Caki2 (cell line): ENCODE measurements at places on chromosomes 7 and 10. TPM values are rescaled to one million over a fixed set of nuclear protein-coding genes. Genes with fewer than 3 reads are reported as not detected.

Gene SH3PXD2A
- 2.8 and 3.1 TPM in 2 replicates for total RNA-seq

Gene DENND2A
- total RNA-seq = 0.34 and 0.75 TPM in 2 replicates

Gene GBX1
- total RNA-seq = not detected in 2 replicates

Gene ATOH7
- not detected in 2 replicates for total RNA-seq

Gene NCF1
- total RNA-seq = not detected in 2 replicates

Gene ECD
- 44.6 and 45.7 TPM in 2 replicates for total RNA-seq

Gene PILRA
- 0.41 and 0.91 TPM in 2 replicates for total RNA-seq

Gene SPDYE2B
- total RNA-seq = not detected in 2 replicates

Gene CADPS2
- total RNA-seq = 6.5 and 8.6 TPM in 2 replicates

Gene GRID2IP
- total RNA-seq = not detected in 2 replicates

Gene FAM185A
- 4.3 and 5.0 TPM in 2 replicates for total RNA-seq

Gene IRF5
- total RNA-seq = 73.4 and 92.1 TPM in 2 replicates

Gene CHRM2
- not detected in 2 replicates for total RNA-seq

Gene FAM25G
- not detected in 2 replicates for total RNA-seq

Gene FXYD4
- not detected in 2 replicates for total RNA-seq

Gene SNX13
- 9.8 and 31.9 TPM in 2 replicates for total RNA-seq

Gene MRLN
- not detected in 2 replicates for total RNA-seq

DNA sequence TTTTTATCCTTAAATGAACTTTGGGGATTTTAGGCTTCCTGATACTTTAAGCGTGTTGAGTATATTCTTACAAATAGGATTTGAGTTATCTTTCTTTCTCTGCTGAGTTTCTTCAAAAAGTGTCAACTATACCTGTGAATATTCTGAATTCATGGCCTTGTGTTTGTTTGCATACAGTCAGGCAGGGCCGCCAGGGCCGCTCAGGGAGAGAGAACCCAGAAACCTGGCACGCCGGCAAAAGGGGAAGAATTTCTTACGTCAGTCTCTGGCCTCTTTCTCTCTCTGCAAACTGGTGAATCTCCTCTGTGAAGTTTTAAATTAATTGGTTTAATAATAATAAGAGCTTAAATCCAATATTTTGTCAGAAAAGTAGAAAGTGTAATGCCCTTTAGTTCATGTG lies 29.3 kb upstream of the BNIP3 start:
- no peak for DNase-seq

DNA sequence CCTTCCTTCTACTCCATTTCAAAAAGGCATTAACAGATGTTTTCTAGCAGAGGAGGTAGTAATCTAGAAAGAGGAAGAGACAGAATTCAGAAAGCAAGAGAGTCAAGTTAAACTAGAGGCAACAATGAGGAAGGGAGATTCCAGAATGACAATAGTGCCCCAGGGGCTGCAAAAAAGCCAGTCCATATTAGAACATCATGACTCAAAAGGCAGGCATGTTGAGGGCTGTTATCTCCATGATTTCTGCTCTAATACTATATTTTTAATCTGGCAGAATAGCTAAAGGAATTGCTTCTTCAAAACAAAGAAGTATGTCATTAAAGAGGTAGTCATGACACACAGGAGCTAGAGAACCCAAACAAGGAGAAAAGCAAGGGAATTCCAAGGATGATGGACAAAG lies 599.6 kb downstream of the INHBA start:
- no peak for DNase-seq

DNA sequence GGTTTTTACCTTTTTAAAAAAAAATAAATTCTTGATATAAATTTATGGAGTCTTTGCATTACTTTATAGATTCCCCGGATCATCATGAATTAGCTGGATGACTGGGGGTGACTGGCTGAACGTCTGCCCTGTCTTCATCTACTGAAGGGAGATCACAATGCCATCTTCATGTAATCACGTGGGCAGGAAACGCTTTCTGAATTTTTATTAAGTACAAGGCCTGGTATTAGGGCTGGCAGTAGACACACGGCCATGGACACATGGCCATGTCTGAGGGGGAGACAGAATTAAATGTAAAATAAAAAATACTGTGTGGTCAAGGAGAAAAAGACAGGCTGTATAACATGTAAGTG lies 111.2 kb downstream of the VIPR2 start:
- no peak for DNase-seq

DNA sequence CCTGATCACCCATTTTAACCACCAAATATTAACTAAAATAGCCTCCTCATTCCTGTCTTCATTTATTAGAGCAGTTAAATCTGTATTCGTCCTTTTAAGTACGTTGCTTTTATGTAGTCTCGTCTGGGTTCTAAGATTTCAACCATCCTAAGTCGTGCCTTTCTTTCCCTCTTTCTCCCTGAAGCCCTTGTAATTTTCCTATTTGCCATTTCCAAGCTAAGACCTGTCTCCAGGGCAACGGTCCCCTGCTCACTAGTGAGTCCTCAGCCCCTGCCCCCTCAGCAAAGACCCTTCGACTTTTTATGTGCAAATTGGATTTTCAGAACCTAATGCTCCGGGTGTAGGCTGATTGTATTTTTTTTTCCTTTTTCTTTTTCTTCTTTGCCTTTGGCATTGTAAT lies 16.1 kb upstream of the MEST start:
- DNase-seq = no peak

DNA sequence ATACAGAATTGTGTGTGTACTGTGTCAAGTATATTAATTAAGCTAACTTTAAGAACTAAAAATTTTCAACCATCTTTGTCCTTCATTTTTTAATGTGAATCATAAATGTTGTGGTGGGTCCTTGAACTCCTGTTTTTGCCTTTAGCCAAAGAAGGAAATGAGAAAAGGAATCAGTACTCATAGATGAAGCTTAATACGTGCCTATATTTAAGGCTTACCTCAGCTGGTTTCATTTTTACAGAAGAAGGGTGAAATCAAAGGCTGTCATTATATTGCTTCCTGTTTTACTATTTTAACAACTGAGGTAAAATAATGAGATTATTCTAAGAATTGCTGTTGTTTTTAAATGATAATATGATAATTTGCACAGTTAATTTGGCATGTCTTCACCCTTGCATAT lies 6.3 kb upstream of the SNX13 start:
- no peak for DNase-seq

- DNase-seq = no peak
Measured at GRCh38 chr7:87878208-87878735, 2.0 kb downstream of the DBF4 start.

DNA sequence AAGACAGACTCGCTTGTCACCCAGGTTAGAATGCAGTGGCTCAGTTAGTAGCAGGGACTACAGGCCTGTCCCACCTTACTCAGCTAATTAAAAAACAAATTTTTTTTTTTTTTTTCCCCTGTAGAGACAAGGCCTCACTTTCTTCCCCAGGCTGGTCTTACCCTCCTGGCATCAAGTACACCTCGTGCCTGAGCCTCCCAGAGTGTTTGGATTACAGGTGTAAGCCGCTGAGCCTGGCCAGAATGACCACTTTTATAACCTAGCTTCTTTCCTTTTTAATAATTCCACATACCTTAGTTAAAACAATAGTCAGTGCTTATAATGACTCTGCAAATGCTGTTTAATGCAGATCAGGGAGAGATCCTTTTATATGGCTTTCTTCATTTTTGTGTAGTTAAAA lies 31.3 kb downstream of the RSBN1L start:
- no peak for DNase-seq

DNA sequence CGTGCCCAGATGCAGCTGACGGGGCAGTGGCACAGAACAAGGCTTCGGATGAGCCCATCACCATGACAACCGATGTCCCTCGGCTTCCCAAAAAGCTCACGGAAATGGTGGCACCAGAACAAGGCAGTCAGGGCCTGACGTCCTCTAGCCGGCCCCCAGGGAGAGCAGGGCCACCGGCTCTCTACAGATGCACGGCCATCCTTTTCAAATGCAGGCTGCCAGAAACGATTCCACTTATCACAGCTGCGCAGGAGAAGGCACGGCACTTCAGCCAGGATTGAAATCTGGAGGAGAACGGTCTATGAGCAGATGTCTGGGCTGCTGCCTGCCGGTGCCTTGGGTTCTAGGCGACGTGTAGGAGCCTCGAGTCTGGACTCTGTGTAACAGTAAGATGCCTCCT lies 223.8 kb downstream of the ZMYND11 start:
- DNase-seq = no peak

DNA sequence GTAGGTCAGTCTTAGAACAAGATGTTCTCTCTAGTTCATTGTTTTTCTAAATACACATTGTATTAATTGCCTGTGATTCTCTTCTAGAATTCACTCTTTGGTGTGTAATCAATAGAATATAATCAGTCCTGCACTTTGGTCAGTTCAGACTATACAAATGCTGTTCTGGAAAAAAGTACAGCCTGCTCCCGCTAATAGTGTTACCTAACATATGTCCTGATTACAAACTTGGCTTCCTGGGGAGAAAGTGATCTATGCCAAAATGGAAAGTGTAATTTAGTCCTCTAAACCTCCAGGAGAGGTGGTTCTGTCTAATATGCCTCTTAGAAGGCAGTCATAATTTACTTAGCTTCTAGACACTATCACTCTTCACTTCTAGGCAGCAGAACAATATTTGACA lies 215.5 kb downstream of the SEMA3D start:
- no peak for DNase-seq

- no peak for DNase-seq
Measured at GRCh38 chr7:32574626-32575025, 79.3 kb downstream of the AVL9 start.

DNA sequence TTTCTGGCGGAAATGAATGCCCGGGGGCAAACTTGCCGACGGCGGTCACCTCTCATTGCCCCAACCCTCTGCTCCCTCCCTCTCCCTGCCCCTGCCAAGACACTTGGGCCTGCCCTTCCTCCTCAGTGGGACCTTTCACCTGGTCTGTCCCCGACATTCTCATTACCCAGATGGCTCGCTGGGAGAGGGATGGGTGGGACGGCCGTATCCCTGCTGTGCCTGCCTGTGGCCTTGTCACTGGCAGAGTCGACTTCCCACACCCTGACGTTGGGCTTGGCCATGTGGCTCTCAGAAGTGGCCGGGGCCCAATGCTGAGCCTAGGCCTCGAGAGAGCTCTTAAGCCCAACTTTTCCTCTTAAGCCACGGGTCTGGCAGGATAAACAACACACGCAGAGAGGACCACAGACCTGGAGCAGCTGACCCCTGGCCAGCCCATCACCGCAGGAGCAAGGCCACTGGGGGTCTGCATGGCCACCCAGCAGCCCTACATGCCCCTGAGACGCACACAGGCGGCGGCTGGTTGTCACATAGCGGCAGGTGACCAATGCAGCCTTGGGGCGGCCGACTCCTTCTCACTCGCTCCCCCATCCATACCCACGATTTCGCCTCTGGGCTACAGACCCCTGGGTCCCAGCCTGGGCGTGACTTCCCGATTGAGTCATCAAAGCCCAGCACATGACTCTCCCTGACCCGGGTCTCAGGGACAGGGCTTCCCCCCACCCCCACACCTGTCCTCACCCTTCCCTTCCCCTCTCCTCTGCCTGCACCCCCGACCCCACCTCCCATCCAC lies 40.1 kb downstream of the SLC29A4 start:
- no peak for DNase-seq

- DNase-seq = no peak
Measured at GRCh38 chr10:5890452-5890915, 441 bp downstream of the FBH1 start.

GRCh38 chr7:122438006-122438405 lies 133.5 kb upstream of the FEZF1 start:
- DNase-seq = no peak

GRCh38 chr10:49837051-49837478 lies 74.9 kb upstream of the OGDHL start:
- DNase-seq = peak; percentile 95

- DNase-seq = no peak
Measured at GRCh38 chr7:120639884-120640283, 218.1 kb downstream of the TSPAN12 start.

GRCh38 chr7:142313528-142313927 lies 55.7 kb upstream of the PRSS58 start:
- no peak for DNase-seq

DNA sequence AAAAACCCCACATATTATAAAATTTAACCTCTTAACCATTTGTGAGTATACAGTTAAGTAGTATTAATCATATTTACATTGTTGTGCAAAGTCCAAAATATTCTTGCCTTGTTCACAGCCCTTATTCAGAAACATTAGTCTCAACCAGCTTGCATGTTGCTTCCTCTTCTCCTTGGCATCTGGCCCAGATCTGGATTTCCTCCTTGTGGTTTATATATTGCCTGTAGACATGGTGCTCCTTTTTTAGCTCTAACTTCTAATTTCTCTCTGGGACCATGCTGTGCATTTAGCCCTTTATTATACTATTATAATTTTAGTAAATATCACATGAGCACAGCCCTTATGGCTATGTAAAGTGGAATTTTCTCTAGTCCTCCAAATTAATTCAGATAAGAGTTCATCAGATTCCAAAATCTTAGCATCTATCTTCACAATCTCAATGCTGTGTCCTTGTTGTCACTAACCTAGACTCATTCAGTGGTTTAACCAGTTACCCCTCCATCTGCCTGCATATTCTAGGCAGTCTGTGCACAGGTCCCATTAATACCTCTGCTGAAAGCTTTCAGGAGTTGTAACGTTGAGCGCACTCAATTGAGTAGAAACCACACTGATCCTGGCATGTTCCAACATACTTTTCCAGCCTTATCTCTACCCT lies 7.9 kb downstream of the CPED1 start:
- DNase-seq = no peak

GRCh38 chr7:42877862-42878261 lies 34.0 kb downstream of the C7orf25 start:
- DNase-seq = no peak

DNA sequence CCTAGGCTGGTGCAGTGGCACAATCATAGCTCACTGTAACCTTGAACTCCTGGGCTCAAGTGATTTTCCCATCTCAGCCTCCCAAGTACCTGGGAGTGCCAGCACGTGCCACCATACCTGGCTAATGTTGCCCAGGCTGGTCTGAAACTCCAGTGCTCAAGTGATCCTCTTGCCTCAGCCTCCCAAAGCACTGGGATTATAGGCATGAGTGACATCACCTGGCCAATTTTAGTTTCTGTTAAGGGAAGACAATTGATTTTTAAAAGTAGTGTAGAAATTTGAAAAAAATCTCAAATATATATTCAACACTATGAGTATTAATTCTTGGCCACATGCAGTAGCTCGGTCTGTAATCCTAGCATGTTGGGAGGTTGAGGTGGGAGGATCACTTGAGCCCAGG lies 121.9 kb upstream of the RHEB start:
- DNase-seq = no peak

DNA sequence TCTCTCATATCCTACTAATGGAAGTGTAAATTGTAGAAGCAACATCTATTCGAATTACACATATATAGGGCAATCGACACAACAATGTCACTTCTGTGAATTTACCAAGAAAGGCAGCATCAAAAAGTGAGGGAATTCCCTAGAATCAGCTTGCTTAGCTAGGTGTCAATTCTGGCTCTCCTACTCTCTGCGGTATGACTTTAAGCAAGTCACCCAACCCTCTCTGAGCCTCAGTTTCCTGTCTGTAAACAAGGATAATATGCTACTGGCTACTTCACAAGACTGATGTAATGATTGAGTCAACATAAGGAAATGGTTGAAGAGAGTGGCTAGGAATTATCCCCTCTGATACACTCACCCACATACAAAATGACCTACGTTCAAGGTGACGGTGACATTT lies 19.4 kb downstream of the CCDC6 start:
- DNase-seq = no peak

GRCh38 chr7:33143996-33144718 lies 14.8 kb downstream of the BBS9 start:
- peak; percentile 4 for DNase-seq
